LHCN-M2 (cell line): ENCODE measurements at places on chromosomes 16 and 17. TPM values are rescaled to one million over a fixed set of nuclear protein-coding genes. Genes with fewer than 3 reads are reported as not detected.

Gene BCKDK
- total RNA-seq: 199 and 204 TPM in 2 replicates

Gene KRT27
- not detected in 2 replicates for total RNA-seq

Gene GNG13
- not detected in 2 replicates for total RNA-seq

Gene LRRC37A3
- 2.8 and 3.8 TPM in 2 replicates for total RNA-seq

Gene PPL
- 0.13 and 0.86 TPM in 2 replicates for total RNA-seq

Gene ITGAL
- total RNA-seq: not detected in 2 replicates

Gene MMP2
- total RNA-seq: 349 and 405 TPM in 2 replicates

Gene TMEM106A
- total RNA-seq: 2.7 and 5.0 TPM in 2 replicates

DNA sequence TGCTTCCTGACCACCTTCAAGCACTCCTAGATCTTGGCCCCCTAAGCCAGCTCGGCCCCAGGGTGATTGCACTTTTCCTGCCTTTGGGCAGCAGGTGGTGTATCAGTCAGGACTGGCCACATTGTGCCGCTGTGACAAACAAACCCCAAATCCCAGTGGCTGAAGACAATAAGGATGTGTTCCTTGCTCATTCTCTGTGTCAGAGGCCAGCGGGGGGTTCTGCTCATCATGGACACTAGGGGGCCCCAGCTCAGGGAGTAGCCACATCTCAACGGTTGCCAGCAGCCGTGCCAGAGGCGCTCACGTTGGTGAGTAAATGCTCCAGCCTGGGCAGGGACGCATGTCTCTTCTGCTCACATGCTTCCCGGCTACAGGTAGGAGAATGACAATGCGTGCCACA lies 60.4 kb downstream of the ZDHHC7 start:
- DNase-seq: no peak

DNA sequence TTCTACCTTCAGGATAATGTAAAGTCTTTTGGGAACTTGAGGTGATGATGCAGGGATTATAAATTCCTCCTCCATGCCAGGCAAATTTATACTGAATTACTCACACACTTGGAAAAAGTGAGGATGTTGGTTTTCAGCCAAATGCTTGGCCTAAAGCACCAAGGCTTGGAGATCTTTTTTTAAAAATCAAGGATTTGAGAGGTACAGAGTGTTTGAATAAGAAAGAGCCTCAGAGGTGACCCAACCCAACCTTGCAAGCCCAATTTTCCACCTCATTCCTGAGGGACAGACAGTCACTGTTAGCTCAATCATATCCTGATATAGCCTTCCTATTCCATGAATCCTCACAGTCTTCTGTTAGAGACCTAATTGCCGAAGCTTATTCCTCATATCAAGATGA lies 14.0 kb downstream of the GRIN2A start:
- DNase-seq: no peak

DNA sequence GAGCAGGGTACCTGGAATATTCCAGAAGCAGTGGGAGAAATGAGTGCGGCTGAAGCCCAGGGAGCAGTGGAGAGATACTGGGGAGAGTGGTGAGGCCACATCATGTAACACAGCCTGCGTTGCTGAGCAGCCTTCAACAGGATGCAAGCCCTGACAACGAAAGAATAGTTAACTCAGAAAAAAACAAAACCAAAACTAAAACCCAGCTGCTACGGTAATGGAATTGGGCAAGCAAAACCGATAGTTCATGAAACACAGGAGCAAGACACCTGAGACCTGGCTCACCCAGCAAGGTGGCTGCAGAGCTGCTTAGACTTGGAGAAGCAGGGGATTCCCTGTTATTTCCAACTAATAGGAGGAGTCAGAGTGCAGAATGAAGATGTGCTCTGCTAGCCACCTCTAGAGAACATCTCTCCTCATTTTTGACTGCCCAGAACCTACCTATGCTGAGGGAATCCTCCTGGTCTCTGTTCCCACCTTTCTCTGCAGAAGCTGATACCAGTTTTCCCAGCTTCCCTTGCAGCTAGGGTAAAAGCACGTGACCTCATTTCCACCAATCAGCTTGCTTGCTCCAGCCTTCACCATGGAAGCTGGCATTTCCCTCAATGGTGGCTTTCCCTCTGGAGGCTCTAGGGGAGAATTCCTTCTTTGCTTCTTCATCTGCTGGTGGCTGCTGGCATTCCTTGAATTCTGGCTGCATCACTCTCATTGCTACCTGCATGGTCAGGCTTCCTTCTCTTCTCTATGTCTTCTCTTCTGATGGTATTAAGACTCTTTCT lies 59.4 kb upstream of the XYLT1 start:
- DNase-seq: no peak

GRCh38 chr16:66517586-66518263 lies 32.2 kb downstream of the TK2 start:
- DNase-seq: no peak

DNA sequence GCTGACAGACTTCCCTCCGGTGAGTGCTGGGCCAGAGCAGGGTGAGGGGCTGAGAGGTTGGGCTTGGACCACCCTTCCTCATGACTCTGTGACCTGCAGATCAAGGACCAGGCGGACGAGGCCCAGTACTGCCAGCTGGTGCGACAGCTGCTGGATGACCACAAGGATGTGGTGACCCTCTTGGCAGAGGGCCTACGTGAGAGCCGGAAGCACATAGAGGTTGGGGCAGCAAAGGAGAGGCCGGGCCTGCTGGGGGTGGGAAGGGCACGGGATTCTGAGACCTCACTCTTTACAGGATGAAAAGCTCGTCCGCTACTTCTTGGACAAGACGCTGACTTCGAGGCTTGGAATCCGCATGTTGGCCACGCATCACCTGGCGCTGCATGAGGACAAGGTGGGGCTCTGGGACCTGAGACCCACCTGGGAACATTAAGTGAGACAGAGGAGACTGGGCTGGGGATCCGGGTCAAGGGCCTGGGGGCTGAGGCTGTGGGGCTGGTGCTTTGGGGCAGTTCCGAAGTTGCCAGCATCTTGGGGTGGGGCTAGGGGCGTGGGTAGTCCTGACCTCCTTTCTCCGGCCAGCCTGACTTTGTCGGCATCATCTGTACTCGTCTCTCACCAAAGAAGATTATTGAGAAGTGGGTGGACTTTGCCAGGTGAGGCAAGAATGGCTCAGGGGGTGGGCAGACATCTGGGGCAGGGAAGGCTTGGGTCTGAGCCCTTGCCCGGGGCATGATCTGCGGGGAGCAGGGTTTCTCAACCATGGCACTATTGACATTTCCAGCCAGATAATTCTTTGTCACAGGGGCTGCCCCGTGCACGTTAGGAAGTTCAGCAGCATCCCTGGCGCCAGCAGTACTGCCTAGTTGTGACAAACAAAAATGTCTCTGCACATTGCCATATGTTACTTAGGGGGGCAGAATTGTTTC lies 2.2 kb downstream of the BCKDK start:
- DNase-seq: peak; percentile 95

GRCh38 chr17:79819085-79819484 lies 20.2 kb downstream of the CBX4 start:
- no peak for DNase-seq

- peak; percentile 98 for DNase-seq
Measured at GRCh38 chr16:12971241-12971640, 69.8 kb downstream of the SHISA9 start.

GRCh38 chr17:72587156-72587555 lies 466.3 kb downstream of the SOX9 start:
- no peak for DNase-seq

DNA sequence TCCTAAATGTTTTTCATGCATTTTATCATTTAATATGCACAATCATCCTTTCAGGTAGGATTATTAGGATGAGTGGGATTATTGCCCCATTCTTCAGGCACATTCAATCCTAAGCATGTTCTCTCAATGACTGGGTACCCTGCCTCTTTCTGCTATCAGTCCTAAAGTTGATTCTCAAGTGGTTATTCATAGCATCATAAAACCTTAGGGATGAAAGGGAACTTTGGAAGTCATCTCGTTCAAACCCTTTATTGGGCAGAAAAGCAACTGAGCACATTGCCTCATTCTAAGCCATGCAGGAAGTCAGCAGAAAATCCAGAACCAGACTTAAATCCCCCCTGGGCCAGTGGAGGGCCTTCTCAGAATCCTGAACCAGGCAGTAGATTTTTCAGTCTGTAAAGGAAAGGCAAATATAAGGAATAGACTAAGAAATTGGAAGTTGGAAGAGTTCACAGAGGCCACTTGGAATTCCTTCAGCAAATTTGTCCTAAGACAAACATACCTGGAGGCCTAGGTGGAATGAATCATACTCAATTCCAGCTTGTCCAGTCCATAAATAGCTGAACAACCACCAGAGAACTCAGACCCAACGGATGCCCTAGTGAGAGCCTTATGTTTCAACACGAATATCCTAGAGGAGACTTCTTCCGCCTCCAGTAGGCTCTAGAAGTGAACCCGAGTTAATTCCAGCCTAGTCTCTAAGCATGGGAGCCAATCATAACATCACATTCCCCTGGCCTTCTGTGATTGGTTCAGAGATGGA lies 62.7 kb downstream of the IRX6 start:
- DNase-seq: no peak

DNA sequence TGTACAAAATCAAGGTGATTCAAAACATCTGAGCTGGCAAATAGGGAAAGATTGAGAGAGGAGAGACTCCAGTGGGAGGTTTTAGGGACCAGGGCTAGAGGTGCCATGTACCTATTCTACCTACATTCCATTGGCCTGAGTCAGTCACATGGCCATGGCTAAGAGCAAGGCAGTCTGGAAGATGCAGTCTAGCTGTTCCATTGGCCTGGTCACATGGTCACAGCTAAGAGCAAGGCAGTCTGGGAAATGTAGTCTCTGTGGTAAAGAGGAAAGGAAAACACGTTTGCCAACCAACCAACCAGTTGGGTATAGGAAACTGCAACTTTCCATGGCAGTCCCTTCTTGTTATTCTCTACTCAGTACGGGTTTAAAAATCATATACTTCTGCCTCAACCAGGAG lies 369.1 kb downstream of the XYLT1 start:
- DNase-seq: no peak

DNA sequence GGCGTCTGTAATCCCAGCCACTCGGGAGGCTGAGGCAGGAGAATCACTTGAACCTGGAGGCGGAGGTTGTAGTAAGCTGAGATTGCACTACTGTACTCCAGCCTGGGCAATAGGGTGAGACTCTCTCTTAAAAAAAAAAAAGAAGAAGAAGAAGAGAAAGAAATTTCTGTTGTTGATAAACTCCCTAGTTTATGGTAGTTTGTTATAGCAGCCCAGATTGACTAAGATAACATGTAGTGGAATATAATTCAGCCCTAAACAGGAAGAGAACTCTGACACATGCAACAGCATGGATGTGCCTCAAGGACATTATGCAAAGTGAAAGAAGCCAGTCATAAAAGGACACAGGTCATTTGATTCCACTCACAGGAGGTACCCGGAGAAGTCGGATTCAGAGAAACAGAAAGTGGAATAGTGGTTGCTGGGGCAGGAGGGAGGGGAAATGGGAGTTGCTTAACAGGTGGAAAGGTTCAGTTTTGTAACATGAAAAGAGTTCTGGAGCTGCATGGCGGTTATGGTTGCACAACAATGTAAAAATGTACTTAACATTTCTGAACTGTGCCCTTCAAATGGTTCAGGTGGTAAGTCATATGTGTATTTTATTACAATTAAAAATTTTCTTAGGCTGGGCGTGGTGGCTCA lies 26.0 kb upstream of the PRM1 start:
- DNase-seq: no peak

- DNase-seq: no peak
Measured at GRCh38 chr16:81866820-81867440, 87.8 kb downstream of the PLCG2 start.

DNA sequence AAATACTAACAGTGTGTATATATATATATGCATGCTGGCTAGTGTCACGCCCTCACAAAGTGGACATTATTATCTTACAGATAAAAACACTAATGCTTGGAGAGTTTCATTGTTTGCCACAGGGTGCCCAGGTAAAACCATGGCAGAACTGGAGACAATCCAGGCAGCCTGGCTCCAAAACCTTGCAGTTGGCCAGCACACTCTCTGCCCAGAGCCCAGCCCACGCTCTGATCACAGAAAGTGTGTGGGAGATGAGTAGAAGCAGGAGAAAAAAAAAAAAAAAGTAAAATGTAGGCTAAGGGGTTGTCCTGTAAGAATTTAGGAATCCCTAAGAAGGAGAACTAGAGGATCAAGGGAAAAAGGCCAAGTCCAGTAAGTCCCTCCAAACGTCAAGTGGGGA lies 538.0 kb downstream of the CDH13 start:
- DNase-seq: no peak

- no peak for DNase-seq
Measured at GRCh38 chr17:58870747-58871146, 115.1 kb downstream of the PPM1E start.

- DNase-seq: peak; percentile 63
Measured at GRCh38 chr17:78970834-78971755, 8.6 kb downstream of the LGALS3BP start.
